ENCODE measurements at places on chromosomes 6 and 20.

DNA sequence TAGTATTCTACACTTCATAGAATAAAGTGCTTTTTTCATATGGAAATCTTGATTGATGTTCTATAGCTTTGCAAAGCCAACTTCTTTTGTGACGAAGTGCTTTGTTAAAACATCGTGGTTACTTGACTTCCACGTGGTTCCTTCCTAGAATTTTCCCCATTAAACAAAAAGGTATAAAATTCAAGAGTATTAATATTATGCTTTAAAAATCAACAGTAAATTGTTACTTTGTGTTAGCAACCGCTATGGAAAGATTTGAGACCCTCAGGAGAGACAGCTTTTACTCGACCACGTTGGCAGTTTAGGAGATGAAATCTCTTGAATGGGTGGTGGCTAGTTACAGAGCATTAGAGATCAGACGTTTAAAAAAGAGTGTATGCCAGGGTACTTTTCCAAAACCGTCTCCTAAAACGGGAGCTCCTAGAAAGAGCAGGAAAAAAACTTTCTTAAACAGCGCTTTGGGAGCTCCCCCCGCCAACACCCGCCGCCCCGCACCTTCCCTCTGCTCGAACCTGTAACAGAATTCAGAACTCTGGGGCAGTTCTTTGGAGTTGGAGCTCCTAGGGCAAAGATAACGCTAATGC is 920 bp downstream of the GJA1 start:
- DNase-seq: no peak

GRCh38 chr6:150230832-150231524 is 88.1 kb downstream of the PPP1R14C start:
- no peak for DNase-seq

GRCh38 chr6:122878796-122879195 is 89.7 kb downstream of the SMPDL3A start:
- DNase-seq: no peak

GRCh38 chr20:60486315-60486714 is 528.1 kb downstream of the CDH26 start:
- DNase-seq: no peak
